Bronchial epithelial cell (primary cell): ENCODE measurements at places on chromosomes 4 and X.

DNA sequence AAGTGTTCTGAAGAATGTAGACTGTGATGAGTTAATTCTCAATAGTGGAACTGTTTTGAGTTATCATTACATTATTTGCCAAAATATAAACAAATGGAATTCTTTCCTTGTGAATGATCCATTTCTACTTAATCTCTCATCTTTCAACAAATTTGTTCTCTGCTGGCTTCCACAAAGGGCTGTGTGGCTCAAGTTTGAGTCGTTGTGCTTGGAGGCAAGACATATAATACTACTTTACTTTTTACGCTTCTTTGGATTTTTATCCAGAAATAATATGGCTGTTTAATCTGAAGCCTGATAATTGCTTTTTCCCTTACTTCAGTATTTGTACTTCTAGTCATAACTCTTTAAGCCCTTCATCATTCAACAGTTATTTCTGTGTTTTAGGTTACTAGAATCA is 169.5 kb downstream of the ARHGAP10 start:
- no peak for DNase-seq

GRCh38 chr4:147340111-147340510 is 140.8 kb upstream of the EDNRA start:
- peak; percentile 82 for DNase-seq

DNA sequence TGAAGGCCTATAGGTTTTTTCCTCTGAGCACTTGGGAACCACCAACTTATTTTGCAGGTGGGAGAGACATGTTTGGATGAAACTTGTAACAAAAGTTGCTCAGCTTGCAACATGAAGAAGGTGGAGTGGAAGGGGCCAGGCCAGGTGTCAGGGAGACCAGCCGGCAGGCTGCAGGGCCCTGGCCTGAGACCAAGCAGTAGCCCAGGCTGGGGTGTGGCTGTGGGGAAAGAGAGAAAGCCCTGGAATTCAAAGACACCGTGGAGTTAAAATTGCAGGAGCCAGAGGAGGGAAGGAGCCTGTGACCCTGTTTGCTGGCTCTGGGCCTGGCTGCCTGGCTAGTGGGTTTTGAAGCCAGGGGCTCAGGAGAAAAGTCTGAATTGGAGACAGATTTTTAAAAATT is 43.4 kb downstream of the EFNB1 start:
- no peak for DNase-seq

DNA sequence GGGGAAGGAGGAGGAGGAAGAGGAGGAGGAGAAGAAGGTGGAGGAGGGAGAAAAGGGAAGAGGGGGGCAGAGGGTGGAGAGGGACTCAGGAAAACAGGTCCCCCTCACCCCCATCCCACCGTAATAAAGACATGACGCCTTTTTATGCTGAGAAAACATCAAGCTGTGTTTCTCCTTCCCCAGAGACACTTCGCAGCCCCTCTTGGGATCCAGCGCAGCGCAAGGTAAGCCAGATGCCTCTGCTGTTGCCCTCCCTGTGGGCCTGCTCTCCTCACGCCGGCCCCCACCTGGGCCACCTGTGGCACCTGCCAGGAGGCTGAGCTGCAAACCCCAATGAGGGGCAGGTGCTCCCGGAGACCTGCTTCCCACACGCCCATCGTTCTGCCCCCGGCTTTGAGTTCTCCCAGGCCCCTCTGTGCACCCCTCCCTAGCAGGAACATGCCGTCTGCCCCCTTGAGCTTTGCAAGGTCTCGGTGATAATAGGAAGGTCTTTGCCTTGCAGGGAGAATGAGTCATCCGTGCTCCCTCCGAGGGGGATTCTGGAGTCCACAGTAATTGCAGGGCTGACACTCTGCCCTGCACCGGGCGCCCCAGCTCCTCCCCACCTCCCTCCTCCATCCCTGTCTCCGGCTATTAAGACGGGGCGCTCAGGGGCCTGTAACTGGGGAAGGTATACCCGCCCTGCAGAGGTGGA is 45.3 kb upstream of the SHOX start:
- DNase-seq, result no peak

GRCh38 chr4:98645527-98645926 is 12.9 kb downstream of the TSPAN5 start:
- no peak for DNase-seq

DNA sequence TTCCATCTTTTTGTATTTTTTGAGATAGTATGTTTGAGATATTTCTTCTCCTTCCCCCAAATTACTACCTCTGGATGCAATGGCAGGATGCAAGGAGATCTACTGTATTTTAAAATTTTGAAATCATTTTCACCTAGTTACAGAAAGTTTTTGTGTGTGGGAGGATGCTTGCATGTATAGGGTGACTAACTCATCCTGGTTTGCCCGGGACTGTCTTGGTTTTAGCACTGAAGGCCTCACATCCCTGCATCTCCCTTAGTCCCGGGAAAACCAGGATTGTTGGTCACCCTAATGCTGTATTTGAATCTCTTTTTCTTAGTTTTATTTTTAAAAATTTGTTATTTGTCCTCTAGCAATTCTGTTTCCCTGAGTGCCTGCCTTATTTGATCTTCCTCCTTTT is 12.1 kb downstream of the SUPT20HL2 start:
- no peak for DNase-seq

- DNase-seq, result no peak
Measured at GRCh38 chr4:151316645-151317044, 8.8 kb downstream of the SH3D19 start.

- DNase-seq, result no peak
Measured at GRCh38 chr4:10416441-10416840, 40.8 kb downstream of the ZNF518B start.

DNA sequence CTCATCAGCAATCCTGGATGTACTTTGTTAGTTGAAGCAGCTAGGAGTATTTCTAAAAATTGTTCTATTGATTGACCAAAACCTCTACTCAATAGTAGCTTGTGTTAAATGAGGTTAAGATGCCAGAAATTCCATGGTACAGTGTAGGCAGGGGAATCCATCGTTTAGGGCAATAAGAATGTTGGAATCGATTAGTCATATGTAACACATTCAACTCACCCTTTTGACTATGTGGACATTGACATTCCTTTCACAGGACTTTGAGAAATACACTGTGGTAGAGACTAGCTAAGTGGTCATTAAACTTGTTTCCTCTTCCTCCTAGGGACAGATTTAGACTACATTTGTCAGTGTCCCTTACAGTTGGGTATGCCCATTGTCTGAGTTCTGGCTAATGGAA is 40.2 kb downstream of the KDM5C start:
- peak; percentile 23 for DNase-seq

DNA sequence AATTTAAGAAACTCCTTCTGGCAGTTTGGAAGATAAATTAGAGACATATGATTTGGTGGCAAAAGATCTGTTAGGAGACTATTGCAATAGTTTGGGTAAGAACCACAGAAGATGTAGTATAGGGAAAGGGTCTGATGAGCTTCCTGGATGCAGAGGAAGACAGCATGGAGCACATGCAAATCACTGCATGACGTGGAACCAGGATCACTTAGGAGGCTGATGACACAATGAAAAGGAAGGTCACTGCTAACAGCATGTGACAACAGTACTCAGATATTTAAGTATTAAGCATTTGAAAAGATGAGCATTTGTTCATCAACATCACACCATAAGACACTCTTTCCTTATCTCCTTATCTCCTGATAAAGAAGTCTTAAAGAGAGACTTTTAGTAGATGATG is 167.8 kb upstream of the LDB2 start:
- no peak for DNase-seq

DNA sequence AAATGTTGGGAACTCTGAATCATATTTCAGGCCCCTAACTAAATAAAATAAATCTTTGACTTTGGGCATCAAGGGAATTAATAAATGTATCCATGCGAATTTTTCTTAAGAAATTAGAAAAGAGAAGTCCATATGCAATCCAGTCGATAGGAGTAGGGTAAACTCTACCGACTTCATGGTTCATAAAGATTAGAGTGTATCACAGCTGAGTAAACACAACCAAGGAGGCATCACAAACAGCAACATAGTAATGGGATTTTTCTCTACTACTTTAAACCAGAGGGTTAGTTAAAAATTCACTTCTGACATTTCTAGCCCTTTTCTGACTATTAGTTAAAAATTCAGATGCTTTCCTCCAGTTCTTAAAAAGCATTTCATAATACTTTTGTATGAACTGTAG is 19.9 kb downstream of the SEPTIN11 start:
- no peak for DNase-seq

GRCh38 chr4:162732876-162733275 is 433.8 kb downstream of the NAF1 start:
- DNase-seq, result no peak

DNA sequence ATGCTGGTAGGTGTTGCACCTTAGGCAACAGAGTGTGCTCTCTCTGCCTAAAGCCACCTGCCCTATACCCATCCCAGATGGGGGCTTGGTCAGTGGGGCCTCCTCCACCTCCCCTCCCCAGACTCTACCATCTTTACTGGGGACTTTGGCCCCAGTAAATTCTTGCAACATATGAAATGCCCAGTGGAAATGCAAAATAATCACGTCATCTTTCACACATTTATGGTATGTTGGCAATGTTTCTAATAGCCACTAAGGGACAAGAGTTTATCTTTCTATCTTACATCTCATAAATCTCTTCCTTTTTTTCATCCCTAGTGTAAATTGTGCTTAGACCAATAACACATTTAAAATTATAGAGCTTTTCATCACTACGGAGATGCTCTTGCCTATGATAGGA is 103.0 kb upstream of the MAML3 start:
- no peak for DNase-seq

DNA sequence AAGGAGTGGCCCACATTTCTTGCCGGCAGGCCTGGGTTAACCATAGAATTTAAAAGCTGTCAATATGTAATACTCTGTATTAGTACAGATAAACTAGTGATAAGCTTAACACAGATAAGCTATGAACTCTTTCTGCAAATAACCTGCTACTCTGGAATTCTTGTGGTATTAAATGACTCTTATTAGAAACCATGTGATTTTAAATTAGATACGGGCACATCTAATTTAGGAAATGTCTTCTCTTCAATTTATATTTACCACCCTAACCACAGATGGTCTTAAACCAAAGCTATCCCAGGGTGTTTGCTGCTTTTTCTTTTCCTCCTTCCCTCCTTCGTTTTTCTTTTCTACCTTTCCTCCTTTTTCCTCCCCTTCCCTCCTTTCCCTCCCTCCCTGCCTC is 4.9 kb downstream of the GNRHR start:
- DNase-seq, result no peak

- no peak for DNase-seq
Measured at GRCh38 chr4:116531870-116532269, 553.5 kb downstream of the TRAM1L1 start.

GRCh38 chr4:154335588-154335987 is 156.0 kb downstream of the DCHS2 start:
- no peak for DNase-seq

GRCh38 chrX:102560423-102561068 is 38.8 kb upstream of the ARMCX5 start:
- DNase-seq, result no peak

DNA sequence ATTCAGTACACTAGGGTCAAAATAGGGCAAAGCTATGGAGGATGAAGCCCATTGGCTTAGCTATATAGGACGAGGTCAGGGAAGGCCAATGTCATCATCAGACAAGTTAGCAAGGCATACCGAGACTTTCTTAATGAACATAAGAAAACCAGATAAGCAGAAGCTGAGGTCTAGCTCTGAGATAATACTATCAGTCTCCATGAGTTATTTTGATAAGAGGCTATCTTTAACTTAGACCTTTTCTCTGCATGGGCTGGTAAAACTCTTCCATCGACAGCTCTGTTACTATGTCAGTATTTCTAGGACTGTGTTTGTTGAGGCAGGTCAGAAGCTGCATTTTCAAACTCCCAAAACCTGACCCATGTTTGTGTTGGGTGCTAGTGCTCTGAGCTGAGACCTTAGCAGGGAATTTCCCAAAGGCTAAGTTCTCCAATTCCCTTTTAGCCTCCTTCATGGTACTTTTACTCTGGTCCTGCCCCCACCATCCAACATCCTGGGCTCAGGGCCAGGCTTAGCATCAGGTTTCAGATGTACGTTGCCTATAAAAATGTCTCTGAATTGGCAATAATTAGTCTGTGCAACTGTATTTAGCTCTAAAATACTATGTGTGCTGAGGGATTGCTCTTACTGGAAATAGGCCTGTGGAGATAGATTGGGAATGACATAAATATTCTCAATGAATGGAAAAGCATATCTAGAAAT is 29.3 kb upstream of the LRAT start:
- no peak for DNase-seq

DNA sequence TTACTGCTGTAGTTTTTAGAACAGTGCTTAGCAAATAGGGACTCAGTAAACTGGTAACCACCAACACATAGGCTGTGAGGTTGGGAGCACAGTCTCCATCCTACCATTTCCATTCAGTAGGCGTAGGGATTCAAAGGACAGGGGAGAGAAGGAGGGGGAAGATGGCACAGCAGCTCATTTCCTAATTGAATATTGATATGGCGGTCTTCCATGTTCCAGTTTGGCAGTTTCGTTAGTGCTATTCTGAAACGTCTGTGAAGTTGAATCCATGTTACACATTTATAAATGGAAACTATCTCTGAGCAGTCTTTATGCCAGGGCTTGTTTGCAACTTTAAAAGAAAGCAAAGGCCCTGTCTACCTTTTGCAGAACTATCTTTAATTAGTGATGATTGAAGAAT is 105.5 kb downstream of the PARM1 start:
- no peak for DNase-seq

DNA sequence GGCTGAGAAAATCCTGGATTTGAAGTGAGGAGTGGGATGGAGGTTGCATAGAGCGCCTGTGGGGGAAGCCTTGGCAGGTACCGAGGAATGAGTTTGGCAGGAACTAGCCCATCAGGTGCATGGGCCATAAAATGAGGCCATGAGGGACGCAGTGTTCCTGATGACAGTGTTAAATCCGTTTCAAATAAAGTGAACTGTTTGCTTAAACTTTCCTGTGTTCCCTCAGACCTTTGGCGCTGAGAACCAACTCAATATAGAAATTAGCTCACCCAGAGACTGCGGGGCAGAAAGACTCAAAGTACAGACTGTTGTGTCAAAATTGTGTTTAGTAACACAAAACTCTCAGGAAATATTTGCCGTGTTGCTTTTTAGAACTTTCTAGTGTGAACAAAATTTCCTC is 250.0 kb upstream of the NR3C2 start:
- DNase-seq, result no peak

GRCh38 chr4:102390438-102390837 is 45.2 kb upstream of the SLC39A8 start:
- peak; percentile 98 for DNase-seq

GRCh38 chrX:71245159-71245558 is 8.8 kb downstream of the ZMYM3 start:
- peak; percentile 51 for DNase-seq

DNA sequence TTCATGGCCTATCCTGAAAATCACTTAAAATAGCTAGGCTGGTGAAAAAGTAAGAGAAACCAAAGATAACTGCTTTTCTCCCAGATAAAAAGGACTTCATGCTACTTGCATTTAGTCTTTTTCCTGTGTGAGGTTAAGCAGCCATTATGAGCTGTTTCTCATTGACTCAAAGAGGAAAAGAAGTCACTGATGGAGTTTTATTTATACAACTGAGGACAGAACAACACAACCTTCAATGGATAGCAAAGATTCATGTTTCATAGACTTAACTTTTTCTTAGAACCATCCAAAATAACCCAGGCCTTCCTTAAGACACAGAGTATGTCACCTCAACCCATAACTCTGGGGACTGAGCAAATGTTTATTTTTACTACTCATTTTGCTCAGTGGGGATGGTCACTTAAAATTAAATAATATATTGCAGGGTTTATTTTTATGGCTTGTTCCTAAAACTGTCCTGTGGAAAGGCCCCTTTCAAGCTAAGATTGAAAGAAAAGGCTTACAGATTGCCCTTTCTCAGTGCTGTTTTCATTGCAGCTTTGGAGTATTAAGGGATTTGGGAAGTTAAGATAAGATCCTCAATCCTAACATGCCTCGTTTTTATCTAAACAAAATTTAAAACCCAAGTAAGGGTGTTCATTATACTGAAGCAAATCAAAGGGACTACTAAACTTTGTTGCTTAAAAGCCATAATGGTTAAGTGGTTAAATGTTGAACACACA is 252.6 kb upstream of the MAD2L1 start:
- DNase-seq, result no peak
